ENCODE measurements at places on chromosomes 6 and 20.

DNA sequence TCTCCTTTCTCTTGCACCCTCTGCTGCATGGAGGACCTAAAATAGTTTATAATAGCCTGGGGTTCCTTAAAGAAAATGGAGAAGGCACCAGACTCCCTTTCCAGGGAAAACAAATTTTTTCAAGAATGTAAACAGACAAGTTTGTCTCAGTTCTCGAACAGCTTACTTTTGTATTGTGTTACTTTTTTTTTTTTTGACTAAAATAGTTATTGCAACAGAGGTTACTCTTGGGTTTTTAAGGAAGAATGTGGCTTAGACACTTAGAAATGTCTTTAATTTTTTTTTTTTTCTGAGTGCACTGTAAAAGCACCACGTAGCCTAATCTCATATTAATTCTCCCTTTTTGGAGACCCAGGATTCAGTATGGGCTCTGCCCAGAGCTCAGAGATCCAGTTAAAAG lies 148.7 kb upstream of the CARMIL1 start:
- DNase-seq: no peak

DNA sequence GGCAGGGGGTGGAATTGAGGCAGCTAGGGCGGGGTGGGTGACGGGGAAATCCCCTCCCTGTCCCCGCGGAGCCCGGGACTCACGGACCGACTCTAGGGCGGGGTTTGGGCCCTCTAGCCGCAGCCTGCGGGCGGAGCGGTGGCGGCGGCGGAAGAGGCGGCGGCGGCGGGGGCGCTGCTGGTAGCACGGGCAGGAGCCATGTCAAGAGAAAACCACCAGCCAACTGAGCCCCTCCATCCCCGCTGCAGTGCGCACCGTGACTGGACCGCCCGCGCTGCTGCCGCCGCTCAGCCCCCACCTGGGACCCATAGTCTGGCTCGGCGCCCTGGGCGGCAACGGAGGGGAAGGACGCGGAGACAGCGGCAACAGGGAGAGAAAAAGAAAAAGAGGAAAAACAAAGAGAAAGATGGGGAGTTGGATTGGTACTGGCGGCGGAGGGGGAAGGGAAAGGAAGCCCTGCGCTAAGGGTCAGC lies 1.2 kb upstream of the C6orf62 start:
- DNase-seq: peak; percentile 68

DNA sequence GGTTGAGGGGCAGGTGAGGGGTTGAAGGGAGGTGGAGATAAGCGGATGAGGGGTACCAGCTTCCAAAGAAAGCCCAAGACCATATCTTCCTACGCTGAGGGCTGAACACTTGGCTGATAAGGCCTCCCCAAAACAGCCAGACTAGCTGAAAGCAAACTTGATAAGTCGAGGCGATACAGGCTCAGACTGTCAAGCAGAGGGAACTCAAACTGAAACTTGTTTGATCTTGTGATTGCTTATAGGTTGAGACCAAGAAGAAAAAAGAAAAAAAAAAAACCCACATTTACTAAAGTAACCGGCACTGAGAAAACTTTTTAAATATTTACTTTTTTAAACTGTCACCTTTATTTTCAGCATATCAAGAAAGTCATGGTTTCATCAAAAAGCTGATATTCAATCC lies 73.6 kb downstream of the TRERF1 start:
- DNase-seq: no peak

DNA sequence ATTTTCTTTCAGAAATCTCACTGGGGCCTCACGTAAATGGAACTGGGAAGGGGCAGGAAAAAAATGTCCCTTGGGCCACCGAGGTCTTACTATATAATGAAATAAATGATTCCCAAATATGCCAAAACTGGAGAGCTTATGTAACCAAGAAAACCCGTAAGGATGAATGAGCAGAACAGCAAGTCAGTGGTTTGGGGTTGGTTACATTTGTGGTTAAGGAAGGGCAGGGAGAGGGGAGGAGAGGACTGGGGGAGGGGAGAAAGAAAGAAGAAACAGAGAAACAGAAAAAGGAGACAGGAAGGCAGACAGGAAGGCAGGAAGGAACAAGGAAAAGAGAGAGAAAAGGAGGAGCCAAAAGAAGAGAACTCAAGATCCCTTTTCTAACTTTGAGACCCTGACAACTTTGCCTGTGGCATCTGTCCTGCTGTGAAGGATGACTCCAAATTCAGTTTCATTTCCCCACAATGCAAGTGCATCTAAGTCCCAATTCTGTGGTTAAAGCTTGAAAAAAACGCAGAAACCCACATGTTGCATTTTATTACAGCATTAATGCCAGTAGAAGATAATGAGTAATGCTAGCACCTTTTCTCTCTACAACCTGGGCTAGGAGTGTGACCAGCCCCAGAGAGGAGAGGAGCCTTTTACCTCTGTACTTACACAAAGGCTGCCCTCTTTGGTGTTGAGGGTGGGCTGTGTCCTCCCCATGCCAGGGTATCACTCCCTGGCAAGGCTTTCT lies 10.8 kb upstream of the ARMC2 start:
- no peak for DNase-seq

DNA sequence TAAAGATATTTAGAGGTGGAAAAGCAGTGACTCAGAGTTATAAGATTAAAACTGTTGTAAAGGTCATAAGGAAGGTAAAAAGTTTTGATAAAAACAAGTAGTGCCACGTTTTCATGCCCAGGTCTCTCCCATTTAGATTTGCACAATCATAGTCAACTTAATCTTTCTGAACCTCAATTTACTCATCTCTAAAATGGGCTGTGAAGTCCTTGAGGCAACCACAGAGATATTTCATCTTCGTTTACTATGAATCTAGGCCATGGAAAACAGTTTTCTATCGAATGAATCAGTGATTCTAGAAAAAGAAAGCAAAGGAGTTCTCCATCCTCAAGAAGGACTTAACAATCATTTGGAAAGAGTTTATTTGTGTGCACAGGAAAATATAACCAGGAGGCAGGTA lies 190.2 kb downstream of the EDN1 start:
- no peak for DNase-seq

- DNase-seq: peak; percentile 39
These were observed 186.7 kb downstream of the GJA10 start for GRCh38 chr6:90080876-90081481.

DNA sequence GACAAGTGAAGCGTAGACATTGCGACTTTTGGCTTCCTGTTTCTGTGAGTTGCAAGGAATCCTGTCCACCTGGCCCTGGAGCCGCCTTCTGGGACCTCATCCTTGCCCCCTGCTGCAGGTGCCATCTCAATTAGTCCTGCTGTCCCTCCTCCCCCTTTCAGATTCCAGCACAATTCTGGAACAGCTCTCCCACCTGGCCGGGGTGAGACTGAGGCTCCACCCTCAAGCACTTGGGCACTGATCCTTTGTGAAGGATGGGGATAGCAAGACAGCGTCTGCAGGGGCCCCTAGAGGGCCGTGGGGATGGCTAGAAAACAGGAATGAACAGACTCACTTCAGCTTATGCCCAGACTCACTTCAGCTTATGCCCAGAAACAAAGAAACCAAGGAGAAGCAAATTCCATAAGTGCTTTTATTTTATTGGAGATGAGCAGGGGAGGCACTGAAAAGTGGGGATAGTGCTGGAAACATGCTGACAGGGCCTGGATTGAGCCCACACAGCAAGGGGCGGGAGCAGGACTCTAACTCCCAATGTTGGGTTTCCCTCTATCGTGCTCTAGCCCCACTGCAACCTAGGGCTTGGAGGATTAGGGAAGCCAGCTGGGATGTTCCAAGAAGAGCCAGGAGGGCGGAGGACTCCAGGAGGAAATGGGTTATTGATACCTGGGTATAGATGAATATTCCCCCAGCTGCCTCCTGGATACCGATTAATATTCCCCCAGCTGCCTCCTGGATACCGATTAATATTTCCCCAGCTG lies 1.4 kb downstream of the C6orf15 start:
- no peak for DNase-seq

DNA sequence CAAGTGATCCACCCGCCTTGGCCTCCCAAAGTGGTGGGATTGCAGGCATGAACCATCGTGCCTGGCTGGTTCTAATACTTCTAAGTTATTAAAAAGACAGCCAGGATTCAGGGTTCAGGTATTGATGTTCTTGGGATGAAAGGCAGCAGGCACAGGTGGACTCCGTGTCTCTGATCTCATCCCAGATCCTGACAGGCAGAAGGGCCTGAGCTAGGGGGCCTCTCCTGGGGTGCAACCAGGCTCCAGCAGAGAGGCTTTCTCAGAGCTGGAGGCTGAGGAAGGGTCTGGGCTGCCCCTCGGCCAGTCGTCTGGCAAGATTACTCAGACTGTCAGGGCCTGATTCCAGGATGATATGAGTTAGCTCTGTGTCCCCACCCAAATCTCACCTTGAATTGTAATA lies 106.3 kb downstream of the SCML4 start:
- no peak for DNase-seq

DNA sequence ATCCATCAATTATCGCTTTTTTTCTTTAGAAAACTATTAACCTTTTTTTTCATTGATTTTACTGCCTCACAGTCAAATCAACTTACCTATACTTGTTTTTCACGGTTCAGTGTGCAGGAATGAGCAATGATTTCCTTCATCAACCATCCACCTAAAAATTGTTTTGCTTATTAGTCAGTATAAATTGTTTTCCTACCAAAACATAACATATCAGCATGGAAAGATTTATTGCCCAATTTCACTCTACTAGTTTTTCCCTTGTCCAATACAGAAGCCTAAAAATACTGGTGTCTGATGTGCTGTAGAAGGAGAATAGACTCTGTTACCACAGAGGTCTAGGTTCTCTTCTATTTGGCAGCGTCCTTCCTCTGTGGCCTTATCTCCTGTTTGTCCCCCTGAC lies 558.2 kb upstream of the CITED2 start:
- no peak for DNase-seq

DNA sequence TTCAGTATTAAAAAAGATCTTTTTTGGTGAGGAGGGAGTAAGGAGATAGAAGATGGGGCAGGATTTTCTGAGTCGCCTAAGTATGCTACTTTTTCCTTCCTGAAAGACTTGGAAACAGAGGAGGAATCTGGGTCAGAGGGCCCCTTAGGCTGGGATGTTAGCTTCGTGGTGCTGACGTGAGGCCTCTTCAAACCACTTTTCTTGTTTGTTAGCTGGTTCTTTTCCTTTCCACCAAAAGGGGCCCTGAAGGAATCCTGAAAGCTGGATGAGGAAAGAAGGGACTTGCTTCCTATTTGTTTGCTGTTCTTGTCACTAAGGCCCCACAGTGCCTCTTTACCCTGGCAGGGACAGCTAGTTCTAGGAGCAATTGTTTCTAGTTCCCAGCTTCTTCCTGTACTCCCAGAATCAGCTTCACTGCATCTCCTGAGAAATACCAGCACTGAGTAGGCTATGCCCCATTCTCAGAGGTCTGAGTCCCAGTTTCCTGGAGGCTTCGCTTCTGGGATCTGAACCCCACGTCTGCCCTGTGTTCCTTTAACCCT lies 2.2 kb upstream of the IL20RA start:
- no peak for DNase-seq

- DNase-seq: no peak
These were observed 8.8 kb upstream of the NDRG3 start for GRCh38 chr20:36754656-36755222.

DNA sequence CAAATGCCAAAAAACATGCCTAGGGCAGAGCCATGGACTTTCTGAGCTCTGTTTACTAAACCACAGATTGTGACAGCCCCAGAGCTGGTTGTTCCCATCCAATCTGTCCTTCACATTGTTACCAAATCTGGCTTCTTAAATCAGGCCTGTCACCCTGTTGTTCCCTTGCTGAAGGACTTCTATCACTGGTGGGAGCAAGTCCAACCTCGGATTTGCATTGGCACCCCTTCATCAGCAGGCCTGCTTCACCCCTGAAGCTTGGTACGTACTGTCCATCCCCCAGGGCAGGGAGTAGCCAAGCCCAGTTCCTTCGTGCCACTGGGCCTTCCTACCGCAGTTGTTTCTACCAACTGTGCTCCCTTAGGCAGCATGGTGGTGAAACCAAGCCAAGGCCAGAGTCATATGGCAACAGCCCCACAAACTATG lies 357.3 kb upstream of the JARID2 start:
- DNase-seq: no peak

All from stimulated activated CD4-positive, alpha-beta T cell treated with anti-CD3 and anti-CD28 coated beads, Interleukin-15, amount 100 ng/mL, for 1 hour (primary cell).